ENCODE measurements at places on chromosomes 3 and 15.

DNA sequence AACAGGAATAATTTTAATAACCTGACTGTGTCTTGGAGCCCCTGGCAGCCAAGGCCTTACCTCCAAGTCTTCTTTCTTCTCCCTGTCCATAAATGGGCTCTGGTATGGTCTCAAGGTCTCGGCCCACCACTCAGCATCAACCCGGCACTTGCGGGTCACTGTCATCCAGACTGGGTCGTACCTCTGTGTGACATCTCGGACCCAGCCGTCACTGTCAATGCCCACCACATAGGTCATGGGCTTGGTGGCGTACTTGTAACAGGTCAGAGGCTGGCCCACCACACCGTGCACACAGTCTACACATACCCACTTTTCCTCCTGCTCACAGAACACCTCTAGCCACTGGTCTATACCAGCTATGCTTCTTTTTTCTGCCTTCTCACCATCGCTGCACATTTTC, 20.4 kb downstream of the XPC start:
- DNase-seq: no peak

DNA sequence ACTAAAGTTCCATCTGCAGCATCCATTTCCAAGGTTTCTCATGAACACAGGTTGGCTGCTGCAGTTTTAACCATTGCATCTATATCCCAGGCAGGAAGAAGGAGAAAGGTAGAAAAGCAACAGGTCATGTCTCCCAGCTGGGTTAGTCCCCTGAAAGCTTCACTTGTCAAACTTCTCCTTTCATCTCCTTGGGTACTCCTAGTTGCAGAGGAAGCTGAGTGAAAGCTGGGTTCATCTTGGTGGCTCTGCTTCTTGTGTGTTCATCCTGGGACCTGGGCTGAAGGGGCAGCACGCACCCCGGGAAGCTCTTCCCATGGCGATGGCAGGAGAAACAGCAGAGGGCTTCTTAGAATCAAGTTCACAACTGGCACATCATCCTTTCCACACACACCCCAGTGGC, 61.3 kb upstream of the NR2C2 start:
- DNase-seq: no peak

DNA sequence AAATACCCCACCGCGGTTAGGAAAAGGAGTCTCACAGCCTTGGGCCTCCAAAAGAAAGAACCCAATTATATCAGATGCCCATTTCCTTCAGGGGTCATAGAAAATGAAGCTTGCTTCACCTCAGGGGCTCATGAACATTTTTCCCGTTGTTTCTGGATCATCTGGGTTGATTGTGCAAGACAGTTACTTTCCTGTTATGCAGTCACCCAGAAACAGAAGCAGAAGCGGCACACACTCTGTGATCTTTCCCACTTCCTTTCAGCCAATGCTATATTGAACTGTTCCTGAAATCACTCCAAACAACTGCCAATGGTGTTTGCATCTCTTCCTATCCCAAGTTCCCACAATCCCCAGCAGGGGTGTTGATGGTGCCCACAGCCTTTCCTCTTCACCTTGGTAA, 295.6 kb upstream of the RASGRP1 start:
- no peak for DNase-seq

GRCh38 chr3:62708638-62709373, 166.4 kb downstream of the CADPS start:
- DNase-seq: no peak

DNA sequence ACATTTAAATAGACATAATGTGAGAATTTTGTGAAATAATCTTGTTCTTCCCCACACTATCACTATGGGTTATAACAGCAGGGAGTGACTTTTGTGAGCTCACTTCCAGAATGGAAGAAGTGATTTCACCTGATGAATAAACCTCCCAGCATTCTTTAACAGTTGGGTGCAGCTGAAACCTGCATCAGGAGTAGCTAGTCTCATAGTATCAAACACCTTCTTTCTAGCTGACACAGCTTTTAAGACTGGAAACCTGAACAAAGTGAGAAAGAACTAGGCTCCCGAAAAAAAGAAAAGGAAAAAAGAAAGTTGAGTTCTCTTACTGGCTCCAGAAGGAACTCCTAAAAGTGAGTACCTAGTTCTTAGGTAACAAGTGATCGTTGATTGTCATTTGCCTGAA, 61.1 kb upstream of the UNC13C start:
- no peak for DNase-seq

DNA sequence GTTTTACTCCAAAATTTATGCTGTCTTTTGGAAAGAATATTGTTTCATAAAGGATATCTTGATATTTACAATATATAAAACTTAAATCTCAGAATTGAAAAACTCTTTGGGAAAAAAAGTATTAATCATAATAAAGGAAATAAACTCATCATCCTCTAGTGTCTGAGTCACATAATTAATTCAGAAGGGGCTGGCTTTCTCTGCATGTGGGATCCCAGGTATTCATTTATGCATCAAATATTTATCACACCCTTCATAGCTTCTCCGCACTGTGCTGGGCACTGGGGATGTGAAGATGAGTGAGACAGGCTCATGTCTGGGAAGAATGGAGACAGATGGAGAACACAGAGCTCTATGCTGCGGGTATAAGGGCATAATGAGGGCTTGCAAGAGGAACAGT, 65.6 kb downstream of the CCNL1 start:
- no peak for DNase-seq

GRCh38 chr3:36693670-36694069, 70.7 kb downstream of the DCLK3 start:
- DNase-seq: no peak

- DNase-seq: no peak
Measured at GRCh38 chr15:31930967-31931366, 99.3 kb upstream of the CHRNA7 start.

DNA sequence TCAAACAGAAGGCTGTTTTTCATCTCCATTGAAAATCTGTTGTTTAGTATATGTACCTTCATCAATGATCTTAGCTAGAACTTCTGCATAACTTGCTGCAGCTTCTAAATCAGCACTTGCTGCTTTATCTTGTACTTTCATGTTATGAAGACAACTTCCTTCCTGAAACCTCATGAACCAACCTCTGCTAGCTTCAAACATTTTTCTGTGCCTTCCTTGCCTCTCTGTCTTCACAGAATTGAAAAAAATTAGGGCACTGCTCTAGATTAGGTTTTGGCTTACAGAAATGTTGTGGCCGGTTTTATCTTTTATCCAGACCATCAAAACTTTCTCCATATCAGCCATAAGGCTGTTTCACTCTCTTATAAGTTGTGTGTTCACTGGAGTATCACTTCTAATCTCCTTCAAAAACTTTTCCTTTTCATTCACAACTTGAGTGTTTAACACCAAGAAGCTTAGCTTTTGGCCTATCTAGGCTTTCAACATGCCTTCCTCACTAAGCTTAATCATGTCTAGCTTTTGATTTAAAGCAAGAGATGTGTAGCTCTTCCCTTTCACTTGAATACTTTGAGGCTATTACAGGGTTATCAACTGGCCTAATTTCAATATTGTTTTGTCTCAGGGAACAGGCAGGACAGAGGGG, 78.6 kb downstream of the IGSF11 start:
- DNase-seq: no peak

- DNase-seq: no peak
Measured at GRCh38 chr3:193620057-193620456, 27.0 kb downstream of the OPA1 start.

DNA sequence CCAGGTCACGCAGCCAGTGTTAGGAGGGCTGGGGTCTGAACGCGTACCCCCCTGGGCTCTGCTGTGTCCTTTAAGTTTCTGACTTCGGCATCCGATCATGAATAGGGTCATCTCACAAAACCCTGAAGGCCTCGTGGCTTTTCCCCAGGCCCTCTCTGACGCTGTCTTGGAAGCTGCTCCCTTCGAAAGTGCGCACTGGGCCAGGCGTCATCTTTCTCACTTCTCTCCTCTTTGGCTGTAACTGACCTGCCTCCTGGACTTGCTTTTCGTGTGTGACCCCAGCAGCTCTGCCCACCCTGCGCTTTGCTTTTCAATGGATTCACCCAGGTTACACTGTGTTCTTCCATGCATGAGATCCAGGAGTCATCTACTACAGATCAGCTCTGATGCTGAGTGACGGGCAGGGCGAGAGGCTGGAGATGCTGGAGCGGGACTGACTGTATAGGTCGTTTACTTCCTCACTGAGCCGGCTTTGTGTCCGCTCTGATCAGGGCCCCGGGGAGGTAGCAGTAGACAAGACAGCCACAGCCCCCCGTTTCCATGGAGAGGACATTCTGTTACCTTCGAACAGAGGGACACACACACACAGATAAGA, 45.0 kb upstream of the PCSK6 start:
- no peak for DNase-seq

GRCh38 chr15:89393056-89393455, 58.4 kb upstream of the POLG start:
- DNase-seq: no peak

GRCh38 chr3:189490337-189490736, 140.9 kb upstream of the TP63 start:
- DNase-seq: no peak

DNA sequence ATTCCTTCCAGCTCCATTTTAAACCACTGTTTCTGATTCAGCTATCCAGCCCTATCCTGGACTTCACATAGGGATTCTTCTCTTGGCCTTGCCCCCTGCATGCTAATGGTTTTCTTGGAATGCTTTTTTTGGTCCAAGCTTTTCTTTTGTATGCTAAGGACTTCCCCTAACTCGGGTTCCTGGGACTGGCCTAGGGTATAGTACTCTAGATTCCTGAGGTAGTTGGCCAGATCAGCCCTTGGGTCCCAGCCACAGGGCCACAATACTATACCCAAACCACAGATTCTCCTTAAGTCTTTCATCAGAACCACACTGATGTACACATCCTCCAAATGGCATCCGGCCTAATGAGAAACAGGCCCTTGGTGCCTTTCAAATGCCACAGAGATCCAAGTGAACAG, 2.8 kb downstream of the FYCO1 start:
- DNase-seq: no peak

- no peak for DNase-seq
Measured at GRCh38 chr15:57883701-57884100, 177.2 kb downstream of the POLR2M start.

- no peak for DNase-seq
Measured at GRCh38 chr15:56082263-56082761, 88.9 kb upstream of the NEDD4 start.

DNA sequence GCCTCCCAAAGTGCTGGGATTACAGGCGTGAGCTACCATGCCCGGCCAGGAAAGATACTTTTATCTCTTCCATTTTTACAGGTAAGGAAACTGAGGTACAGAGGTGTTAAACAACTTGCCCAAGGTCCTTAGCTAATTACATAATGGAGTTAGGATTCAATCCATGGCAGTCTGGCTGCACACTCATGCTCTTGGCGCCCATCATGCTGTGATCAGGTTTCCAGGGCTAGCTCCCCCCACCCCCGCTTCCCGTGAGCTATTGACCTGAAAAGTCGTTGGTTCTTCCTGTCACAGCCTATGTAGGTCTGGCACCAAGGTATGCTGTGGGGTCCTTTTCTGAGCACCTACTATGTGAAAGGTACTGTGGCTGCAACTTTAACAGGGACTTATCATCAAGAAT, 55.9 kb upstream of the LARS2 start:
- DNase-seq: no peak

DNA sequence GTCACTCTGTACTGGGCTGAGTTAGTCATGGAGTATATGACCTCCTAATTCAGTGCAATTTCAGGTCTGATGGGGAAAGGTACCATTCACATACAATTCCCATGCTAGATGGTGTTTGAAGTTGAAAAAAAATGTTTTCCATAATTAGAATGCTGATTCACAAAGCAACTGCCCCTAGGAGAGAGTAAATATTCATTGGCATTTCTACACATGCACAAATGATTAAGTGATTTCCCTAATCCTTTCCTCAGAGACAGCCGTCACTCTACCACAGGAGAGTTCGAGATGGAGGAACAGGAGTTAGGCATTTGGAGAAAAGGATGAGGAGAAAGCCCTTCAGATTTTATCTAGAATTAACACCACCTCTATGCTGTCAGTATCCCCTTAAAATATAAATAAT, 32.5 kb downstream of the GADL1 start:
- no peak for DNase-seq

GRCh38 chr15:60758961-60759729, 280.2 kb upstream of the ICE2 start:
- no peak for DNase-seq

All from activated CD8-positive, alpha-beta memory T cell treated with anti-CD3 and anti-CD28 coated beads for 4 hours (primary cell).